ENCODE measurements at places on chromosomes 12 and 14.

DNA sequence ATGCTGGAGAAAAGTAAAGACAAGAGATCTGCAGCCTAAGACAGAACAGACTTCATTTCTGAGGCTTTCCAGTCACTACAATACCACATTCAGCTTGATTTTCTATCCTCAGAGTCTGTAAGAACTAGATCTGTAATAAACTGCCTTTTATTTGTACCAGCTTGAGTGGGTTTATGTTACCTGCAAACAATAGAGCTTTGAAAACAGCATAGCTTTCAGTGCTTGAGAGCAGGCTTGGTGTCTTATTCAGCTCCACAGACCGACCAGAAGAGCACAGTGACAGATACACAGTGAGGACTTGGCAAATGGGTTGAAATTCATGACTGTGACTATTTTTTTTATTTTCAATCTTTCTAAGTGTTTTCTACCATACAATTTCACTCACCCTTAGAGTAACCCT, 207.8 kb upstream of the OTX2 start:
- DNase-seq: no peak

- DNase-seq: no peak
Measured at GRCh38 chr12:124868252-124869058, 4.8 kb upstream of the SCARB1 start.

DNA sequence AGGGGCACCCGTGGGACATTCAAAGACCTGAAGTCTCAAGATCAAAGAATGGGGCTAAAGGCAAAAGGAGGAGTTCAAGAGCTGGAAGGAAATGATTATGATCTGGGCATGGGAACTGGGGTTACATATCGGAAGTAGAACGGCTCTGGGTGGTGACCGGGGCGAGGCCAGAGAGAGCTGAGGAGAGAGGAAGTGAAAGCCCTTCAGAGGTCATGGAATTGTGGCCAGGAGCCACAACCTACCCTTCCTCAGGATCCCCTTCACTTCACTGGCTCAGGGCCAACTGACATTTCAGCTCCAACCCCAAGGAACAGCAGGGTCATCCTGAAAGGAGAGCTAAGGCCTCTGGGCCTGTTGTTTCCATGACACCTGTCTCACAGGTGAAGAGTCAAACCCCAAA, 57.8 kb downstream of the GALNT16 start:
- no peak for DNase-seq

DNA sequence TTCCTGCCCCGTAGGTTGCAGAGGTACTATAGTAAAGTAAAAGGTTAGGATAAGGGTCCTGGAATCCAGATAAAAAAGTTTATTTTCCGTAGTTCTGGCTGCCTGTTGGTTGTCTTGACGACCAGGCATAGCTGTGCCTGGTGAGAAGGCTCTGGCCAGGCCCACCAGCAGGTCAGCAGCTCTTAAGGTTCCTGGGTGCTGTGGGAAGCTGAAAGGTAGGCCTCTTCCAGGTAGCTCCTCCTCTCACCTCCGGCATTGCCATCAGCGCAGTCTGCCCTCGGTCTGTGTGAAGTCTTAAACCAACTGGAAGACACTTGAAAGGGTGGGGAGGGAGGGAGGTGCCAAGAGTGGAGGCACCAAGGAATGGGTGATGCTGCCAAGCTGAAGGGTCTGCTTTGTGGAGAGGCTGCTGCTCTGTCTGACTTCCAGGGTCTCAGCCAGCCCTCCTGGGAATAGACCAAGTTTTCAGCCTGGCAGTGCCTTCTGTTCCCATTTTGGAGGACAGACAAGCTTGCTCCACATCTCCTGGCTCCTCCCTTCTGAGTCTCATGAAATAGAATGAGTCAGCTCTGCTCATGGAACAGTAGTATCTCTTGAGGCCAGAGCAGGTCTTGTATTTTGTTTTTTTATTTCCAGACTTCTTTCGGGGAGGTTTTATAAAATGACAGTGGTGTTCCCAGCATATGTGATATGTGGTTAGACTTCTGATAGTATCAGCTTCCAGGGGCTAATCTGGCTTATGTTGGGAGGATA, 5.2 kb upstream of the ACADS start:
- peak; percentile 45 for DNase-seq

- DNase-seq: peak; percentile 28
Measured at GRCh38 chr14:94213021-94213420, 38.9 kb downstream of the PPP4R4 start.

DNA sequence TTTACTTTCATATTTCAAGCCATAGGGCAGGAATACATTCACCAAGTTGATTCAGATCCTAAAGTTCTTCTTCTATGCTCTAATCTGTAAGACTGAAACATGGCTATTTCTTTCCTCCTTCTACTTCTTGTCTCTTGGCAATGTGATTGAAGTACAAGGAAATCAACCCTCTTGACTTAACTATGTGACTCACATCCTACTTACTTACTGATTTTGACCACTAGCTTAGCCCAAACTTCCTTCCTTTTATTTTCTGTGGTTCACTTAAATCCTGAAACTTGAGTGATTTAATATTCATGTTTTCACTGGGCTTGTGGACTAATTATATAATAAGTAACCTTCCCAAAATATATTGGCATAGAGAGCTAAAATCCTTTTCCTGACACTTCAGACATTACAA, 111.2 kb upstream of the NOVA1 start:
- DNase-seq: peak; percentile 11

DNA sequence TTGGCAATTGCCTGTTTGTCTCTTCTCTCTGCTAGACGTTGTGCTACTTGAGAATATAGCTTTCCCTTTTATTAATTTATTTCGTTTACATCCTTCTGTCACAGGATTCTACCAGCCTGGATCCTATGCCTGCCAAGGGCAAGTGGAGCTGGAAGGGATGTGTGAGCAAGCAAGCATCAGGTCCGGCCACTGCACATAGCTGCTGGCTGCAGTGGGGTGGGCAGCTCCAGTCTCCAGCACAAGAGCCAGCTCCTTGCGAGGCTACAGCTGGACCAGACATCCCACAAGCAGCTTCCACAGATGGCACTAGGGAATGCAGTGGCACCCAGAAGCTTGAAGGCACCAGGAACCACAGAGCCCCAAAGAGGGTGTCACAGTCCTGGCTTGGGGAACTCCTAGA, 225.0 kb downstream of the KCNC2 start:
- no peak for DNase-seq

DNA sequence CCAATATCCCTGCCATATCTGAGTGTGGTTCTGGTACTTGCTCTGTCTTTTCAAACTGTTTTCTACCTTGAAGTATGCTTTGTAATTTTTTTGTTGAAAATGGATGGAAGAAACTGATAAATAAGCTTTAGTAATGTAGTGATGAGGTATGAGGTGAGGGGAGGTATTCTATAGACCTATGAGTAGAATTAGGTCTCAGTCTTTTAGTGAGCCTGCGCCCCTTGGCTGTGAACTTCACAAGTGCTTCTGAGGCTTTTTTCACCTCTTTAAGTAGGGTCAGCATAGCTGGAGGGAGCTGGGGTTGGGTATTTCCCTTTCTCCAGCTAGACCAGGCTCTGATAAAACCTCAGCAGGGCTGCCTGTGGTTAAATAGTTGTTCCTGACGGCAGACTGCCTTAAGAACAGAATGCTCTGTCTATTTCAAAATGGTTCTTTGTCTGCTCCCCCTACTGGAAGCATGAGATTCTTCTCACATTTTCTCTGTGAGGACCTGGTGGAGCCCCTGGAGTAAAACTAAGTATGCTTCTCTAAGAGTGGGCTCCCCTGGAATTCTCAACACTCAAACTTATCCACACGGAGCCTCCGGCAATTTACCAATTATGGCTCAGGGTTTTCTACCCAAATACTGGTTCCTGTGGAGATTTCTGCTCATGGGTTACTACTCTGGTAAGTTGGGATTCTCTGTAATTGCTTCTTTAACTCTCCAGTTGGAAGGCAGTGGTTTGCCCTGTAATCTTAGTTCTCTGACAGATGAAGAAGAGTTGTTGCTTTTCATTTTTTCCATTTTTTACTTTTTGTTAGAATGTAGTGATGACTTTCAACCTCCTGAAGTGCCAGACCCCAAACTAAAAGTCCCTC, 13.1 kb downstream of the KRT5 start:
- peak; percentile 58 for DNase-seq

DNA sequence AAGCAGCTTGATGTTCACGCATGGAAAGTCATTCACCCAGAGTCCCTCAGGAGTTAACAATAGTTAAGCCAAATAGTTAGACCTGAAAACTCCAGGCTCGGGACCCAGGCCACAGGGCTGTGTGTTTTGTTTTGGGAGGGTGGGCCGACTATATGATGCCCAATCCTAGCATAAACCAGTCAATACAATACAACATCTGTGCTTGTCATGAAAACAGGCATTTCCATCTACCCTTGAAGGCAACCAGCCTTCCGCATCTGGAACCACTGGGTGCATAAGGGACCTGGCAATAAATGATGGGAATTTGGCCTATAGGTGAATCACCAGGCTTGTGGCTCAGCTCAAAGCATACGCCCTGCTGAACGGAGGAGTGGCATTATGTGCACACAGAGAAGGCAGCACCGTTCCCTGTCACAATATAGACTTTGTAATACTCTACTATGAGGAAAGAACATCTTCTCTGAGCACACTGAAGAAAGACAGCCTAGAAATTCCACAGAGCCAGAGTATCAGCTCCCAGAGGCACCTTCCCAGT, 91.0 kb upstream of the FOXN3 start:
- peak; percentile 28 for DNase-seq

DNA sequence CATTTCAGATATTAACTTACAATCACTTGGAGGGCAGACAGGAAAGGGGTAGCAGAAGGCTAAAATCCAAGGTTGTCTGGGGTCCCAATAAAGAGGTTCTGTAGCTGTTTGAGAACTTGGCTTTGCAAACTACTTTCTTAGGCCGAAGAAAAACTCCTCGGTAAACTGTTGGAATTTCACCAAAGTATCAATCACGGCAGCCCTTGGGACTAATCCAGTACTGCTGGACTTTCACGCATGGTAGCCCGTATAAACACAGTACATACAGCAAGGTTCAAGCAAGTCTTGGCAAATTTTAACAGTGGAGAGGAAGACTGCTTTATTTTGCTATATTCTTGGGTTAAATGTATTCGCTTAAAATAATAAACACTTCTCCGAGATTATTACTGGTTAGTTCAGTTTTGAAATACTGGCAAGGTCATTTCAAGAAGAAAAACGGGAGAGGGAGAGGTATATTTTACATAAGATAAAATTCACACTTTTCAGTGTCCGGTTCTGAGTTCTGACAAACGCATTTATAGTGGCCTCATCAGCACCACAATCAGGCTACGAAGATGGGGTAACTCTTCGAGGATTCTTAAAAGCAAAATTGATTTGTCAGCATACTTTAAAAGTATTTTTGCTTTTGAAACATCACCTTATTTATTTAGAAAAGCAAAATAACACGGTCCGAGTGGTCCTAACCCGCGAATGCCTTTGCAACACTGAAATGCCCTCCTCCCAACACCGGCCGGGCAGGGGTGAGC, 1.3 kb downstream of the SETD3 start:
- DNase-seq: no peak

- DNase-seq: no peak
Measured at GRCh38 chr14:99698236-99698635, 14.1 kb downstream of the CYP46A1 start.

DNA sequence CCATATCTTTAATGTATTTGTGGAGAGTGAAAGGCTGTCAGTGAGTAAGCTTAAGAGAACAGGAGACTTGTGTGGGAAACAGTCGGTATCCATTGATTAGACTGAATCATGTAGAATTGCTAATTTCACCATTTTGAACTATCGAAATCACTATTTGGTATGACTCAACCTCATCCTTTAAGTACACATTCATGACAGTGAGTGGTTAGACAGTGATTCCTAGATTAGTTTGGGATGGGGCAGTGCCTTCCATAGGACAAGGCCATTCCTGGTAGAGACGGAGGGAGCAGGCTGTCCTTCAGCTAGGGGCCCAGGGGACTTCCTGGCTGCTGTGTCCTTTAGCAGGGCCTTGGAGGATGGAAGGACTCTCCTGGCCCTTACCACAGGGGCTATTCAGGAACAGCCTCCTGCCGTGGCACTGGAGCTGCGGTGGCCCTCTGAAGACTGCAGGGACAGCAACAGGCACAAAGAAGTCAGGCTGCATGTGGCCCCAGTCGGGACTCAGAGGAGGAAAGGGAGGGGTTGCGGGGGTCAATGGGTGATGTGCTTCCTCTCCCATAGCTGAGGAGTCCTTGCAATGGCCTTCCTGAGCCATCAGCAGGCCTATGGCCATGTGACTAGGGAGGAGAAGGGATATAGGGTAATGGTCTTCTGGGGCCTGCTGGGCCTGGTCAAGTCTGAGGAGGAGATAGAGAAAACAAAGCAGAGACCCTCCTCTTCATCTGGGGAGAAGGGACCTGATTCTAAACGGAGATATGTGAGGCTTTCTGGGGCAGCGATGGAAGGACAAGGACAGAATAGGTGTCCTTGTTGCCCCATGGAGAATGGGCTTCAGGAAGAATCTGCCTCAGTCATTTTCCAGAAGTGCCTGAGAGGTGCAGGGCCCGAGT, 11.2 kb downstream of the SERPINA1 start:
- no peak for DNase-seq

DNA sequence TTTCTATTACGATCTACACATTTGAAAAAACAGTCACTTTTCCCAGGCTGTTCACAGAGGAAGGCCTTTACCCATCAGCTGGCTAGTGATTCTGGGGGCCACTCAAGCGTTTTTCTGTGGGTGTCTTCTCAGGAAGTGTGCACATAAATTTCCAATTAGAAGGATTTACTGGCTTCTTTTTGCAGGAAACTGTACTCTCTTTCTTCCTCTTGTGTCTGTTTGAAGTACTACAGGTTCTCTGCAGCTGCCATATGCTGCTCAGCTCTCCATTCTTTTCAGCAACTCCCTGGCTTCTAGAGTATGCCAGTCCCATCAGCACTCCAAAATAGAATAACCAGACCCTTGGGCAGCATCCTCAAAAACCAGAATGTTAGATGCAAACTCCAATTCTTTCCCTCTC, 110.4 kb upstream of the NAV3 start:
- no peak for DNase-seq

- DNase-seq: no peak
Measured at GRCh38 chr14:23793532-23793931, 157.4 kb downstream of the DHRS2 start.

- DNase-seq: no peak
Measured at GRCh38 chr14:103518422-103519042, 4.1 kb downstream of the CKB start.

DNA sequence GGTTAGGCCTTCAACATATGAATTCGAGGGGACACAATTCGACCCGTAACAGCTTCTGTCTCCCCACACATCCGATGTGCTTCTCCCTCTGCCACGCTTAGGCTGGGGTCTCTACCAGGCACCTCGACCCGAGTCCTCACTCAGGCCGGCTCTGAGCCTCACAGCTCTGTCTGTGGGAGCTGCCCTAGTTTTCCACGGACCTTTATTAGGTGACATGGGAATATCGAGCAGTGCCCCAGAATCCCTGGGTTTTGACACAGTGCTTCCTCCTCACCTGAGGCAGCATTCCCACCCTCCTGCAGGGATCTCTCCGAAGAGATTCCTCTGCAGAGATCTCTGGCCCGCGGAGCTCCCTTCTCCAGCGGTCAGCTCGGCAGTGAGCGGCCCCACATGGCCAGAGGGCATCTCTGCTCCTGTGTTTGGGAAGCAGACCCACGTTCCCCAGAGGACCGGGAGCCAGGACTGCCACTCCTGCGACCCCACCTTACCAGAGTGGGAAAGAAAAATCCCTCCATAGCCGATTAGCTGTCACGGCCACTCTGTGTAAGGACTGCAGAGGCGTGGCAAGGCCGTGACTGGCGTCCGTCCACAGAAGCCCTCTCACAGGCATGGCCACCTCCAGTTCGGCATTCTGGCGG, 21.2 kb downstream of the ZBTB42 start:
- no peak for DNase-seq
